ENCODE measurements at places on chromosomes 16 and 17.

GRCh38 chr17:21019976-21020586, 22.7 kb downstream of the USP22 start:
- no peak for DNase-seq

DNA sequence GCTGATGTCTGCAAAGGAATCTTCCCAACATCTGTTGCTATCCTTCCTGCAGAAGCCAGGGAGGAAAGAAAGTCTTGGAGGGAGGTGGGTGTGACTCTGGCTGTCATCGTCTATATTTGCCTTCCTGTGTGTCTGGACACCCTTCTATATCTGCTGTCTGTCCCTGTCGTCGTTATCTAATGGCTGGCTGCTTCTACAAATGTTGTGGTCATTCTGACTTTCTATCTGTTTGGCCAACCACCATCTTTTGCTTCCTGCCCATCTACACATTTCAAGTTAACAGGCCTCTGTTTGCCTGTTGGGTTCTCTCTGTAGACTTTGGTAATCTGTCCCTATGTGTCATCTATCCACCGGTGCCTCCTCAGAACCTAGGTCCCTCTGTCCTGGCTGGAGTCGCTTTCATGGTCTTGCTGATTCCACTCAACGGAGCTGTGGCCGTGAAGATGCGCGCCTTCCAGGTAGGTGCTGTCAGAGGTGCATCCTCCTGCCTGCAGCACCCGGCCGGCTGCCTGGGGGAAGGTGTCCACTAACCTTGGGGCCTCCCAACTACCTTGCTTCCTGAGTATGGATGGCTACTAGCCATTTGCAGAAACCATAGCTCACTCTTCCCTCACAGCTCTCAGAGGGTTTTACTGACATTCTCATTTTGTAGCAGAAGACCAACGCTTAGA, 30.2 kb downstream of the ABCC3 start:
- no peak for DNase-seq

GRCh38 chr17:45147581-45148182, 593 bp upstream of the HEXIM1 start:
- peak; percentile 78 for DNase-seq

DNA sequence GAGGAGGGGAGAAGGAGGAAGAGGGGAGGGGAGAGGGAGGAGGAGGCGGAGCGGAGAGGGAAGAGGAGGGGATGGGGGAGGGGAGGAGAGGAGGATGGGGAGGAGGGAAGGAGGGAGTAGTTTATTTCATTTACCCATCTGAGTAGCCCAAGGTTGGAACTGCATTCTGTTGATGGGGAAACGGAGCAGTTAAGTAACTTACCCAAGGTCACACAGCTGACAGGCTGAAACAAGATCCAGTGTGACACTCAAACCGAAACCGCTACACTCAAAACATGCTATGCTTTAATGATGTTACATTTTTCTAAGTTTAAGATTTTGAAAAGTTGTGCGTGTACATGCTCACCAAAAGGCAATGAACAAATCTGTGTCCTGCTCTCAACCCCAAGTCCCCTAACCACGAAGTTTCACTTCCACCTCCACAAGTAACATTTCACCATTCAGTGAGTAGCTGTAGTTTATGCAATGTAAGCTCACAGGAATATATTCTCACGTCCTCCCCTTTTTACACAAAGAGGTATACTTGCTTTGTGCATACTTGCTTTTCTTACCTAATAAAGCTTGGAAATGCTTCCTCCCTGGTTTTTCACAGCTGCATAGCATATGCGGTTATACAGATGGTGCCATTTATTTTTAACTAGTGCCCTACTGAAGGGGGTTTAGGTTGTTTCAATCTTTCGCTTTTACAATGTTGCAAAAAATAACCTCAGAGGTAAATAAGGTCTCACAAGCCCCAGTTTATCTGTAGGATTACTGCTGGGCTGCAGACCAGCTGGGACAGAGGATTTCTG, 275.3 kb downstream of the PARN start:
- DNase-seq = no peak

- peak; percentile 50 for DNase-seq
Measured at GRCh38 chr17:78272181-78272913, 40.9 kb downstream of the TMEM235 start.

- DNase-seq = no peak
Measured at GRCh38 chr16:84600343-84601229, 17.3 kb downstream of the COTL1 start.

- no peak for DNase-seq
Measured at GRCh38 chr17:49450735-49451134, 36.1 kb upstream of the PHB1 start.

- DNase-seq = no peak
Measured at GRCh38 chr17:3879591-3880417, 13.0 kb downstream of the CAMKK1 start.

DNA sequence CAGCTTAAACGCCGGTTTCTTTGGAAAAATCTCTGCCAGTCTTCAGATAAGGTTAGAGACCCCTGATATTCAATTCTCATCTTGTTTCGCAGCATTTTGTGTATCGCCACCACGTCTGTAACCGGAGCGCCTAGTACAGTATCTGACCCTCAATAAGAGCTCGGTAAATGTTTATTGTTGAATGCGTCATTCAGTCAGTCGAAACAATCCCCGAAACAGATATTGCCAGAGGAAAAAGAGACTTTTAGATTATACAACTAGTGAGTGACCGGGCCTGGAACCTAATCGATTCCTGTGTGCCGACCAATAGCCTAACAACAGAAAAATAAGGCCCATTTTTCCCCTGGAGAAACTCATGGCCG, 626 bp downstream of the PELP1 start:
- DNase-seq = no peak

DNA sequence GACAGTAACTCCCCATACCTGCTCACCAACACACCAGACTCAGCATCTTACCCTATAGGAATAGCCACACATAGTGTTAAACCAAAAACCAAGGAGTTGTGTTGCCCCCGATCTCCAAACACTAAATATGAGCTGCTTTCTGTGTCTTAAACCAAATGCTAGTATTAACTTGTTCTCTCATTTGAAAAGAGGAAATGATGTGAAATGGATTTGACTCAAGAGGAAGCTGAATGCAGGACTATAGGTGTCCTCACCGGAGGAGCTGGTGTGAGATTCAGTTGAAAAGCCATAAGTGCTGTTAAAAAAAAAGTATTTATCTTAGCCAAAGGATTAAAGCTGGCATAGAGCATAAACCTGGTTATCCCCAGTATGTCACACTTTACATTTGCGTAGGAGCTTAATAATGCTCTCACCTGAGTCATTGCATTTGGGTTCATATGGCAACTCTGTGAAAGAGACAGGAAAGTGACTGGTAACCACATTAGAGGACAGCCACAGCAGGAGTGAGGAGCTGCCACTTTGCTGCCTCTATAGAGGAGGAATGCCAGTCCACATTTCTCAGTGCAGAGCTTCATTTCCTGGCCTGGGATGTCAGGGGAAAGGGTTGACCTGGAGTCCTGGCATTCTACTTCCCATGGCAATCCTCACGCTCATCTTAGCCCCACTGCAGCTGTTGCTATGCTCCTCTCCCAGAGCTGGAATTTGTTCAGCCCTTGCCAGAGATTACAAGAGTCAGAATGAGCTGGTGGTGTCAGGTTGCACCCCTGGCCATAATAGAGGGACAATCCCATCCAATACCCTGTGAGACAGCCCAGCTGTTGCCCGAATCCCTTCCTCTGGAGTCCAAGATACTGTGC, 143.3 kb upstream of the ANKFN1 start:
- no peak for DNase-seq

DNA sequence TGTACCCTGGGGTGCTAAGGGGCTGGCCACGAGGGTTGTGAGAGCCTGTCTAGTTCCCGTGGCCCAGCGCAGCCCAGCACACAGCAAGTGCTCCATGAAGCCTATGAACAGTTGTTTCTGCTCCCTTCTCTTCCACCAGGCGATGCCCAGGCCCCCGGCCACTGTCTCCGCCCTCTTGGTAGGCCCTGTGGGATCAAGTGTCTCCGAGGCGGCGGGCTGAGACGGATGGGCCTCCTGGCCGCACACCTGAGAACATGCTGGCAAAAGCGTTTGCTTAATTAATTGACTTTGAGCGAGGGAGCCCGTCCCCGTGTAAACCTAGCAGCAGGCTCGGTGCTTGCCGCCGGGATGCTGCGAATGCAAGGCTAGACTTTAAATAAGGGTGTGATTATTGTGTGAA, 129.7 kb upstream of the GSE1 start:
- no peak for DNase-seq

GRCh38 chr16:80084614-80085013, 456.2 kb upstream of the DYNLRB2 start:
- DNase-seq = no peak

DNA sequence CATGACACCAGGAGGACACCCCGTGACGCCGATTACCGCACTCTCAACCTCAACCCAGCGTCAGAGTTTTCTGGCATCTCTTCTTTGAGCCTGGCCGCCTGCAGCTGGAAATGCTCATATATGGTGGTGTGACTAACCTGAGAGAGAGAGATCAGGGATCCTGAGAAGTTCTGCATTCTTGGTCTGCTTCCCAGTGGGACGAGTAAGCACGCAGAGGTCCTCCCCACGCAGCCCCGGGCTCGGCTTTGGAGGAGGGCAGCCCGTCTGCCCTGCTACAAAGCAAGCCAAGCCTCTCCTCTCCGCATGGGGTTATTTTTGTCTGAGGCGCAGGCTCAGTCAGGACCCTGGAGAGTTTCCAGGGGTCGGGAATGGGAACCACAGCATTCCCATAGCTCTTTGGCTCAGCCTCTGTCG, 16.5 kb downstream of the CRISPLD2 start:
- DNase-seq = no peak

DNA sequence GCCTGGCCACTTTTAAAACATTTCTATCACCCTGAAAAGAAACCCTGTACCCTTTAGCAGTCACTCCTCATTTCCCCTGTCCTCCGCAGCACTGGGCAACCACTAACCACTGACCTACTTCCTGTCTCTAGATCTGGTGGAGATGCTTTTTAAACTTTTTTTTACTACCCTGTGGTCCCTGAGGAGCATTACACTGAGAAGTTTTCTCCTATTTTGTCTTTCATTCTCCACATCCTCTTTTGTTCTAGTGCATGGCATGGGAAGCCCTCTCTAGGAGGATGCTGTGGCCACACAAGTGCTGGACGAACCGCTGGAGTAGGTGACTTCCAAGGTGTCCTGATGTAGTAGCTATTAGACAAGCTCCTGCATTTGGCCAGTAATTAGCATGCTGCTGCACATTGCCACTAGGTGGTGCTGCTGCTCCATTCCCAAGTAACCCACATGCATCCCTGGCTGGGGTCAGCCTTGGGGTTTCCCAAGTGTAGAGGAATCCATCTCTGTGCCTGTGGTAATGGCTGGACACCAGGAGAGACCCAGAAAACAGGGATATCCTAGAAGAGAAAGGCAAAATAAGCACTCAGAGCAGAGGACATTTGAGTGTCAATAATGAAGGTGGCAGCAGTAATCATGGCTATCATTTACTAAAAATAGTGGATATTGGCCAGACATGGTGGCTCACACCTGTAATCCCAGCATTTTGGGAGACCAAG, 143.8 kb upstream of the CRHR1 start:
- DNase-seq = no peak

DNA sequence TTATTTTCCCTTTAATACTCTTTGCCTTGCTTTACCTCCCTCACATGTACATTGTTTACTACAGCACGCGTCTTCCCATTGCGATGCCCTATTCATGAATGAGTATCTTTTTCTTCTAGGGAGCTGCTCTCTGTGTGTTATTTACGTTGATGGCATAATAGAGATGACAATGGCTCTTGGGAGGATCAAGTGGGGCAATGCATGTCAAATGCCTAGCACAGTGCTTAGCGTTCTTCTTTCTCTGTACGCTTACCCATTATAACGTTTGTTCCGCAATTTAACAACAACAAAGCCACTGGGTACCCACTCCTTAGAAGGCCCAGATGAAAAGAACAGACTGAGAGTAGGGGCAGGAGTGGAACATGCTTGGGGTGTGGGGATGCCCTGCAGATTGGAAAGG, 271.6 kb upstream of the TNRC6C start:
- no peak for DNase-seq

DNA sequence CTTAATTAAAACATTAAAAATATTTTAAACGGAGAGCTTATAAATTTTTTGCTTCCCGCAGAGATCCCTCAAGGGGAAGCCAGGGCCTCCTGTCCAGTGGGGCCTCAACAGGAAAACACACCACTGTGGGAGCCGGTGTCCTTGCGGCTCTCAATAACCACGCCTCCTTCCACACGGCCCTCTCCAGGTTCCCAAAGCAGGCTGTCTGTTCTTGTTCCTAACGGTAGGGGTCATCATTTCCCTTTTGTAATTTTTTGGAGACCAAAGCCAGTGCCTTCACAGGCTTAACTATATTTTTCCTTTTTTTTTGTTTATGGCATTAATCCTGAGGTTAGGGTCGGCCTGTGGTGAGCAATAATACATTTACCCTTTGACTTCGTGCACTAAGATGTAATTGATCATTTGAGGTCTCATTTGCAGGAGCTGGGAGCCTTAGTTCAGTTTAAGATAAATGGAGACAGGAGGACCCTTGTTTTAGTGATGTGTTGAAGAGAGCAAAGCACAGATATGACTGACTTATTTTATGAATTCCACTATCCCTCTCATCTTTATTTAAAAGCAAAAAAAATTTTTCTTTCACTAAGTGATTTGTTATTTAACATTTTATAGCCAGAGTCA, 77.5 kb upstream of the N4BP1 start:
- no peak for DNase-seq

GRCh38 chr17:83150369-83151055, 71.1 kb downstream of the METRNL start:
- no peak for DNase-seq

DNA sequence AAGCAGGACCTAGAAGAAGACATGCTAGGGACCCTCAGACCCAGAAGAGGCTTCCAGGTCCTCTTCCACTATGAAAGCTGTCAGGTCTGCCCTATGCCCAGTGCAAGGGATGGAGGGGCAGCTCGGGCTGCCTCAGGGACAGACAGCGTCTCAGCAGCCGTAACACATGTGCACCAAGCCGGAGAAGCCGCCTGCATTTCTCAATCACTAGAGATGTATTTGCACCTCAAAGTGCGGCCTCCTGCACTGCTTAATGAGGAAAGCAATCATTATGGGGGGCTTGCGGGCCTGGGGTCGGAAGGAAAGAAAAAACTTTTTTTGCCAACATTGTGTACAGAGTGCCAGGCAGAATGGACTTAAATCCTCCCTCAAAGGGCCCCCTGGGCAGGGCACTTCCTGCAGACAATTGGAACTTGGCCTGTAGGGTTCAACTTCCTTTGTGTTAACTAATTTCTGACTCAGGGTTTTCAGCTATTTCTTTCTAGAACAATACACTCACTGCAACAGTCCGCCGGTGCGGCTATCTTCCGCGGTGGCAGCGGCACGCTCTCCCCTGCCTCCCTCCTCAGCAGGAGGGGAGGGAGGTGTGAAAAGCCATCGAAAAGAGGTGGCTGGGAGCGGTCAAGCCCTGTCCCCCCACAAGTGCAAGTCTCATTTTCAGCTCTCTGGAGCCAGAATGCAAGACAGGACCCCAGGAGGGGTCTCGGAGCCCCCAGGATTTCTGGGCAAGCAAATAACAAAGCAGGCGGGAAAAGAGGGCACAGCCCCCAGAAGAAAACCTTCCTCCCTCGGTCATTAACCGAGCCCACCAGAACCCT, 101.2 kb downstream of the ZNF423 start:
- no peak for DNase-seq

GRCh38 chr16:75218256-75219076, at the start of gene CTRB1:
TSS of gene CTRB1 (plus strand) at chr16:75218988. CDS start at chr16:75219008, 20 bp downstream.
- DNase-seq = no peak
